ENCODE measurements at places on chromosomes 2 and 18.

DNA sequence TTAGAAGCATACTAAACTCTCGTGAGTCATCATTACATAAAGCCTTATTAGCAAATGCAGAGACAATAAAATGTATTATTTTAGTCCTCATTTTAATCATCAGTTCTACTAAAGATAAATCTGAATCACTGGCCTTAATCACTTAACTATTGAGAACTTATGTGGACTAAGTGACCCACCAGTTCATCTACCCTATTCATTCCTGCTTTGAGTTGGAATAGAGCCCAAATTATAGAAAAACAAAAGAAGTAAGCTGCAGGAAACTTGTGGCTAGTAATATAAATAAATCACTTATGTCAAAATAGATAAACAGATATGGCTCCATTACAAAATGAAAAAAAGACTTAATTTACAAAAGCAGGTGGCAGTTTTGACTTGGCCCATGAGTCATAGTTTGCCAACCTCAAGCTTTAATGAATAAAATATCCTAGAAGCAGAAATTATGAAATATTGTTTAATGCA, 851.8 kb upstream of the CRIM1 start:
- no peak for DNase-seq

DNA sequence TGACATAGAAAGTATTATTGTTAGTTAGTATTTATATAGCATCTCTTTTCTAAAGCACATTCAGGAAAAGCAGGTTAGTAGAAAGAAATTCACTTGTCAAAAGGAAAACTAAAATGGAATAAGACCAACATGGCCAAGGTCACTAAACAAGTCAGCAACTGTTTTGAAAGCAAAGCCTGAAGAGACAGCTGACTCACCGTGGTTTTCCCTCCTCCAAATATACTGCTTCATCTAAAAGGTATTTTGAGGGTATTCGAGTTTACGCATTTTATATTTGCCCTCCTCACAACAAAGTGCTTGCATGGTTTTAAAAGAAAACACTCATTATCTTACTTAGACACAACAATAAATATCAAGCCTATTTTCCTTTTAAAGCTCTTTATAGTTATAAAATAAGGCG, 24.0 kb downstream of the ZNF385B start:
- no peak for DNase-seq

DNA sequence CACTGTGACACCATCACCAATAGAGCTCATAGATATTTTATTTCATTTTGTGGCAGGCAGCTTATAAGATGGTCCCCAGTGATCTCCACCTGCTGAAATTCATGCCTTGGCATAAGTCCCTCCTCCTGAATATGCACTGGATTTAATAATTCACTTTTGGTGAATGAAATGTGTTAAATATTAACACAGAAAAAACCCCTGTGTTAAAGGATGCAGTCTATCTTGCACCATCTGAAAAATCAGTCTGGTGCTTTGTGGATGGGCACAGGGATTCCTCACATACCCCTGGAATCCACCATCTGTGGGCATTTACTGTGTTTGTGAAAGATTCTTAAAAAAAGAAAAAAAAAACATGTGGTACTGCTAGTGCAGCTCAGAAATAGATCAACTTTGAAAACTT, 26.1 kb upstream of the WIPF1 start:
- no peak for DNase-seq

DNA sequence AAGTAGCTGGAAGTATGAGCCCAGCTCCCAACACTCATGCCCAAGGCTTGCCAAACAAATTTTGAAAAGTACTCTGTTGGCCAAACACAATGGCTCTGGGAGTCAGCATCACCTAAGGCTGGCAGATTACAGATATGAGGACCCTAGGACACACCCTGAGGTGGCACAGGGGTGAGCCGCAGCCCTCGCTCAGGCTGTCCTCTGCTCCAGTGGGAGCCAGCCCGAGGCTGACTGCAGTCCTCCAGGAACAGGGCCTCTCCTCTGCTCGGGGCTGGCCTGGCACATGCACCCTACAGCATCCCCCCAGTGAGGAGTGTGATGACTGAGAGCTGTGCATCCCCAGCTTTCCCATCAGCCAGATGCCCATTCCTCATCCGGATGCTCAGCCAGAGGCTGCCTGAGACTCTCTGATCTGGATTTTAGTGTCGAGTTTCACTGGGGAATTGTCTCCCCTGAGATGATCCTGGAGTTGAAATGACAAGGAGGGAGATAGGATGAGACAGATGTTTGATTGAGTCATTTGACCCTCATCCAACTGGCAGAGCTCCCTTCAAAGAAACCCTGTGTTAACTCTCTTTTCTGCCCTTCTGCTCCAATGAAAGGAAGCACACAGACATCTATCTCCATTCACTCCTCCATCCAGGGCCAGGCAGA, 269.3 kb upstream of the NCKAP5 start:
- no peak for DNase-seq

DNA sequence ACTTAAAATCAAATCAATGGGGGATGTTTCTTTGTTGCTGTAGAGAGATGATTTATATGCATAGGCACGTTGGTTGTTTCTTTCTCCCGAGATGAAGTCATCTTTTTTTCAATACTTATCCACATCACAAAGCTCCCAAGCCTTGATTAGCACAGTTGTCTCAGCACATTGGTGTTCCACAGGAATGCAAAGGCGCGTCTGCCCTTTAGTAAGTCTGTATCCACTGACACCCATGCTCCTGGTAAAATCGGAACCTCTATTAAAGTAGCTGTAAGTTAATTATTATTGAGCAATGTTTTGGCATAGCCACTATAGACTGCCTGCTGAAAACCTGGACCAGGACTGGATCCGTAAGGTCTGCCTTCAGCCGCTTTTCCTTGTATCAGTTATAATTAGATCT, 77.6 kb upstream of the RBM44 start:
- DNase-seq, result no peak

DNA sequence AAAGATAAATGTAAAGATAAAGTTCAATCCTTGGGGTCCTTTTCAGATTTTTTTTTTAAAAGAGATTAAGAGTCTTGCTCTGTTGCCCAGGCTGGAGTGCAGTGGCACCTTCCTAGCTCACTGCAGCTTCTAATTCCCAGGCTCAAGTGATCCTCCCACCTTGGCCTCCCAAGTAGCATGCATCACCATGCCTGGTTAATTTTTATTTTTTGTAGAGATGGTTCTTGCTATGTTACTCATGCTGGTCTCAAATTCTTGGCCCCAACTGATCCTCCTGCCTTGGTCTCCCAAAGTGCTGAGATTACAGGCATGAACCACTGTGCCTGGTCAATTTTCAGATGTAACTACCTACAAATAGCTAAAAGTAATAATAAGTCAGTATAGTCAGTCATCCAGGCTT, 21.1 kb downstream of the NFE2L2 start:
- DNase-seq, result no peak

Data from activated CD4-positive, CD25-positive, alpha-beta regulatory T cell (primary cell).